ENCODE measurements at places on chromosomes 3 and 15. TPM values are rescaled to one million over a fixed set of nuclear protein-coding genes. Genes with fewer than 3 reads are reported as not detected.

- no peak for DNase-seq
These were observed 119.4 kb upstream of the LMOD3 start for GRCh38 chr3:69241769-69242168.

DNA sequence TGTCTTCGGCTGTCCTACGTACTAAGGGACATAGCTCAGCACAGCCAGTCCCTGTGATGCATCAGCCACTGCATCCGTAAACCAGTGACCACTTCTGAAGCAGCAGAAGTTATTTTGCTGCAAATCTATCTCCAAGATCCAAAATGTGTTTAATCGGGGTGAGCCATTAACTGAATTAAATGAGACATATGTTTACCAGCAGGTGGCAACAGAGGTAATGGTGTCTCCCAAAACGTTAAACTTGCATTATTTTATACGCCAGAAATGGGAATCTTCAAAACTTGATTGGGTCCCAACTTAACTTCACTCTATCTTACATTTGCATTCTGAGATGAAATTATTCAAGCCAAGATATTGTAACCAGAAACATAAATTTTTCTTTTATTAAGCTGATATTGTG lies 75.3 kb upstream of the BOC start:
- DNase-seq, result peak; percentile 28

The EPM2AIP1 gene
- total RNA-seq, result 24.2 TPM

DNA sequence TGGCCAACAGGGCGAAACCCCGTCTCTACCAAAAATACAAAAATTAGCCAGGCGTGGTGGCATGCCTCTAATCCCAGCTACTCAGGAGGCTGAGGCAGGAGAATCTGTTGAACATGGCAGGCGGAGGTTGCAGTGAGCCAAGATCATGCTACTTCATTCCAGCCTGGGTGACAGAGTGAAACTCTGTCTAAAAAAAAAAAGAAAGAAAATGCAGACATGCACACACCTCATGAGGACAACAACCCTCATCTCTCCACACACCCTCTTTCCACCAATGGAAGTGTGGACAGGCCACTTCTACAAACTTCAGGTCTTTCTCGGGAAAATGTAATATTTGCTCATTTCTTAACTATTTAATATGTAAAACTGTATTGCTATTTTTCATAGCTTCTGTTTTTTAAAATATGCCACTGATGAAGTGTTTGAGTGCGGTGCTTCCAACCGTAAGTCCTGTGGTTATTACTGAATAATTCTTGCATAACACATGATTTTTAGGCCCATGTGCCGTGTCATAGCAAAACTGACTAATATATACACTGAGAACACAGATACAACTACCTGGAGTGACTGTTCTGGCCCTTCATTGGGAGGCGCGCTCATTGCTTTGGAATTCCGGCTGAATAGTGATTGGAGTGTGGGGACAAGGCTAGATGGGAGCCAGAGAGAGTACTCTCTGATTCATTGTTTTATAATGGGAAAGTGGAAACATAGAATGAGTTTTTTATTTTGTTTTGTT lies 23.1 kb downstream of the LRRC31 start:
- peak; percentile 3 for DNase-seq

DNA sequence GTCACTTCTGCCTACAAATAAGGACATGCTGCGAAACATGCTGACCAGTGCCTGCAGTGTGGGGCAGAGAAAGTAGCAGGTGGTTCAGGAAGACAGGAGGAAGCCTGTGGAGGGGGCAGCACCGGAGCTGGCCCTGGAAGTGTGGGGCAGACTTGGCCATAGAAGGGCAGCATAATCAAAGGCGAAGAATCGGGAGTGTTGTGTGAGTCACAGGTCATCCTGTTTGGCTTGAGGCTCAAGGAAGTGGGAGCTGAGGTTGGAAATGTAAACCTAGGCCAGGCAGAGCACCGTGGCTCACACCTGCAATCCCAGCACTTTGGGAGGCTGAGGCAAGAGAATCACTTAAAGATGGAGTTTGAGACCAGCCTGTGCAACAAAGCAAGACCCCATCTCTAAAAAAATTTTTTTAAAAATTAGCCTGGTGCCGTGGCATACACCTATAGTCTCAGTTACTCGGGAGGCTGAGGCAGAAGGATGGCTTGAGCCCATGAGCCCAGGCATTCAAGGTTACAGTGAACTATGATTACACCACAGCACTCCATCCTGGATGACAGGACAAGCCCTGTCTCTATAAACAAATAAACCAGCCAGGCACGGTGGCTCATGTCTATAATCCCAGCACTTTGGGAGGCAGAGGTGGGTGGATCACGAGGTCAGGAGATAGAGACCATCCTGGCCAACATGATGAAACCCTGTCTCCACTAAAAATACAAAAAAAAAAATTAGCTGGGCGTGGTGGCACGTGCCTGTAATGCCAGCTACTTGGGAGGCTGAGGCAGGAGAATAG lies 54.0 kb downstream of the FAM43A start:
- no peak for DNase-seq

All from fibroblast of villous mesenchyme (primary cell).